ENCODE measurements at places on chromosomes 11 and 22.
A peak's percentile ranks its signal among the peaks of the same experiment; 100 is the strongest.

- DNase-seq, result no peak
Measured at GRCh38 chr22:44723801-44724200, 21.8 kb downstream of the PRR5 start.

DNA sequence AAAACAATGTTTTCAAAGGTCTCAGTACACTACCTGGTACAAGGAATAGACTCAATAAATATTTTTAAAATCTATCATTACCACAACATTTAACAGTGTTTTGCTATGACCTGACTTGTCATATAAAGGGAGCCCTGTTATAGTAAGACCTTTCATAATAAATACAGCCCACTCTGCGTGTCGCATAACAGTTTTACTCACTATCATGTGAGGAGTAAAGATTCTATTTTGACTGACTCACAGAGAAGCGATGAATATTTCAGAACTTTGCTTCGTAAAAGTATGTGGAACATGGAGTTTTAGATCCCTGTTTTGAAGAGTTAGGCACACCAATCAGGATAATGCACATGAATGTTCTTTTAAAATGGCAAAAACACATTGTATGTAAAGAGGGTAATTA, 531.2 kb downstream of the KCNA4 start:
- DNase-seq, result no peak

- DNase-seq, result no peak
Measured at GRCh38 chr22:22085702-22086500, 103.3 kb upstream of the TOP3B start.

- no peak for DNase-seq
Measured at GRCh38 chr11:118921121-118921928, 4.4 kb downstream of the BCL9L start.

DNA sequence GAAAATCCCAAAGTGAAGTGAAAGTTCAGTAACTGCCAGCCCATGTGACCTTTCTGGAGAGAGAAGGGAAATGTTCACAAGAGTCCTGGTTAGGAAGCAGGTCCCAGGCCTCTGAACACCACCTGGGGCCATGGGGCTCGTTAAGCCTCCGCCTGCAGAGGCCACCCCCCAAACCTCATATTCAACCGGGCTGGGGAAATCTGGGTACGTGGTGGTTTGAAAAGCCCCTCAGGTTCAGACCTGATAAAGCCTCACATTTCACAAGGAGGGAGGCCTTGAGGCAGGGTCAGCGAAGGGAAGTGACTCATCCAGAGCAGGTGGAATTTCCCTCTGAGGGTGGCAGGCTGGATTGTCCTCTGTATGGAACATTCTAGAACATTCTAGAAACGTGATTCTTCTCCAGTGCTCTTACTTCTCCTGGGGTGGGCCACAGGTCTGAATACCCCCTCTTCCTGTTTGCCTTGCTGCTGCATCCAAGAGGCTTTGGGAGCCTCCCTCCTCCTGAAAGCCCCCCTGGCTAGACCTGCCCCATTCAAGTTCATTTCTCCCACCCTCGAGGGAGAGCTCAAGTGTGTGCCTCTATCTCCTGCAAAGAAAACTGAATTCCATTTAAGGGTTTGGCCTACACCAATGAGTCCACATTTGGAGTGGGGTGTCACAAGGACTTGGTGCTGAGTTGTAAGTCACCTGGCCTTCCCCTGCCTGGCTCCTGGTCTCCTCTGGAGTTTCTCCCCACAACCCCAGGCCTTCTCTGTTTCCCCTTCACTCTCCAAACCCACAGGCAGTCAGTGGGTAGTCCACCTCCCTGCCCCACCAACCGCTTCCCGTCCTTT, 6.3 kb downstream of the FXYD2 start:
- DNase-seq, result no peak

DNA sequence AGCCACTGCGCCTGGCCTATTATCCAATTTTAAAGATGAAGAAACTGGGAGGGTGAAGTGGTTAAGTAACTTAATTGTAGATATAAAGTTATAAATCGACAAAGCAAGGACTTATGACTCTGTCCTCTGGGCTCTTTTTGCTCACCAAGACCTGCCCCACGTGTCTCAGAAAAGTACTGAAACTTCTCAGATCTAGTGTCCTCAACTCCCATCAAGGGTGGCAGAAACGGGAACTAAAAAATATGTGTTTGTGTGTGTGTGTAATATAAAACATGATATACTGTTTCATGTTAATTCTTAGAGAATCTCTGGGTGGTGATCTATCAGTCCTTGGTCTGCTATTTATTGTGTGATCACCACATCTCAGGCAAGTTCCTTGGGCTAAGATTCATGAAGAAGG, 104.9 kb downstream of the GAB2 start:
- DNase-seq, result no peak

DNA sequence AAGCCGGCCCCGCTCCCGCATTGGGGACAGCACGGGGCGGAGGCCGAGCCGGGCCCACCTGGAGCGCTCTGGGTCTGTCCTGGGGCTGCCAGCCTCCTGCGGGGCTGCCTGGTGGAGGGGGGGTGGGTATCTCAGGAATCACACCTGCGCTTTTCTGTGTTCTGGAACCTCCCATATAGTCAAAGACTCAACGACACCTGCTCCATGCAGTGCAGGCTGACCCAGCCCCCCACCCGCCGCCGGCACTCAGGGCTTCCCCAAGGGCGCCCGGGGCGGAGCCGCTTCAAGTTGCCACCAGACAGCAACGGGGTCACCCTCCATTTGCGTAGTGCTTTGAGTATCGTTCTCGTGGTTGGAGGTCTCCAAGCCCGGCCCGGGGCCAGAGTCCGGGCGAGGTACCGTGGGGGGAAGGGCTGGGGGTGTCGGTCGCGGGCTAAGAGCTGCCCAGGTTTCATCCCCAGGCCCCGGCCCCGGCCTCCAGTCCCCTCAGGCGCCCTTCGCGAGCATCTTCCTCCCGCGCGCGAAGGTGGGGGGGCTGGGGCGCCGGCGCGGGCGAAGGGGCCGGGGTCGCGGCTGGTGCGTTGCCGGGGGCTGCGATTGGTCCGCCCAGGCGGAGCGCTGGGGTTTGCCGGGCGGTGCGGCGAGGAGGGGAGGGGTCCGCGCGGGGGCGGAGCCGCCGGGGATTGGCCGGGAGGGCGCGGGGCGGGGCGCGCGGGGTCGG, 6.6 kb downstream of the TSPAN4 start:
- peak; percentile 36 for DNase-seq

DNA sequence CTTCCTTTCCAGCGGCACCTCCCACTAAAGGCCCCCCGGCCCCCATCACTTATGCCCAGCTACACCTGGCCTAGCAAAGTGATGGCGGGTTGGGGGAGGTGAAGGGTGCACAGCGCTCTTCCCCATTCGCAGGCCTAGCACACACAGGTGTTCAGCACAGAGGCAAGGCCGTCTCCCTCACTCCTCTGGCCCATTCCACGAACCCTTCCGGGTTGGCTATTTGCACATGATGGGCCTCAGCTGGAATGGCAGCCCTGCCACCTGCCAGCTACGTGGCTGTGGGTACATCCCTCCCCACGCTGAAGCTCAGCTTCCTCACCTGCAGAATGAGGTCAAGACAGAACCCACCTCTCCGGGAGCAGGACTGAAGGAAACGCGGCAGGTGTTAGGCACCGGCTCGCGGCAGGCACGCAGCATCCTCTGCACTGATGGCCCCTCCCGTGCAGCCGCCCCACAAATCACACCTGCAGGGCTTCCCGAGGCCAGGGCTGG, 4.8 kb downstream of the KIAA0930 start:
- no peak for DNase-seq

DNA sequence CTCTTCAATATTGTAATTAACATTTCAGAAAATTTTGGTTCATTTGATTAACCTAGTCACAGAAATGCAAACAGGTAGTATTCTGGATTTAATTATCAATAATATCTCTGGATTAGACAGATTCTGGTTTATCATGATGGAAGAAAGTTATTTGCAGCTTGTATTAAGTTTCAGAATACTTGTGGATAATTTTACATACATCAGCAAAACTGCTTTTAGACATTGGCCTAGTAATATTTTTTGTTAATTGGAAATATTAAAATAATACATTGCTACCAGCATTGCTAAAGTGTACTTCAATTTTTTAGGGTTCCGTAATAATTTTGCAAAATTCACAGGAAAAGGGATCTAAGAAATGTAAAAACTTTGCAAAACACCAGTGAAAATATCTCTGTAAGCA, 3.8 kb upstream of the OR5D14 start:
- no peak for DNase-seq

DNA sequence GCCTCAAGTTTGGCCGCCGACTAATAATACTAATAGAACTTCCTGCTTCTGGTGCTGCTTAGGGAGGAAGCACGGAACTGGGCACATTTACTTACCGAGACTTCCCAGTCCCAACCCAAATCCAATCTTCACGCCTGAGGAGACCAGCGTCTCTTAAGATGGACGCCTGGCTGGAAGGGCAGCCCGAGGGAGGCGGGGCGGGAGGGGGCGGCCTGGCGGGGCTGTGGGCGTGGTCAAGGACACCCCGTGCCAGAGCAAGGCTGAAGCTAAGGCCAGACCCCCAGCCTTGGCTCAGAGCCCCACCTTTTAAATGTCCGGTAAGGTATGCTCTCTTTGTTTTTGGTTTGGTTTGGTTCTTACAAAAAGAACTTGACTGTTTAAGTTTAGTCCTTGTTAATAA, at the start of gene GDPD4:
GDPD4 (minus strand) TSS at position 177 of the 400 bp plus-strand sequence. CDS start 16,549 bp downstream, outside the sequence.
- no peak for DNase-seq

DNA sequence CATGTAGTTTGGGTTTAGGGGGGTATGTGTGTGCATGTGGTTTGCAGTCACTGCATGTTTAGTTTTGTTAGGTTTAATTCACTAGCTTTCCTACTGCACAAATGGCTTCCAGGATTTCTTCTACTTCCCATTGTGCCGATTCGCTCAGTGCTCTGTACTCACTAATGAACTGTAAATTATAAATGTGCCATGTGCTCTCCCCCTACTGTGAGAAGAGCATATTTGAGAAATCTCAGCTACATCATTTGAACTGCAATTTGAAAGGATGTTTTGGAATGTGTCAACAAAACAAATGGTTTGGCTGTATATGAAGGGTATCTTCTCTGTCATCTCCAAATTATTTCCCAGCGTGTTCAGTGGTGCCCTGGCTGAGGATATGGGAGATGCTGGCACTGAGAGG, 28.1 kb downstream of the CYB5R2 start:
- DNase-seq, result no peak

DNA sequence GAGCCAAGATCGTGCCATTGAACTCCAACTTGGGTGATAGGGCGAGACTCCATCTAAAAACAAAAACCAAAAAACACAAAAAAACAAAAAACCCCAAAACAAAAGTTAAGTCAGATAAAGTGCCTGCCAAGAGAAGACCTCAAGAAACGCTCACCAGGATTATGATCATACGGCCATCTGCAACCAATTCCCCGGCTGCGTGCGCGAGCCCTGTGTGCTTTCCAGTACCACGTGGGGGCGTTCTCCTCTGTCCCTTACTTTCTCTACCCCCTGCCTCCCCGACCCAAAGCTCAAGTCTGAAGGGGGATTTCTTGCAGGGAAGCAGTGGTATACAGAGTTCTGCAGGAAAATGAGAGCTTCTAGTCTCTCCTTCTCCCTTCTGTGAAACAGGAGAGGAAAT, 10.5 kb upstream of the RPS19BP1 start:
- DNase-seq, result no peak

GRCh38 chr11:32081129-32081641, 9.7 kb upstream of the RCN1 start:
- no peak for DNase-seq

All from stimulated activated naive CD4-positive, alpha-beta T cell (primary cell).